Brain pericyte (primary cell): ENCODE measurements at places on chromosomes 2 and 18.

- no peak for DNase-seq
Observed at GRCh38 chr2:191155608-191156071, 4.8 kb upstream of the STAT4 start.

GRCh38 chr2:99414566-99414965 is 75.3 kb downstream of the REV1 start:
- DNase-seq, result no peak

DNA sequence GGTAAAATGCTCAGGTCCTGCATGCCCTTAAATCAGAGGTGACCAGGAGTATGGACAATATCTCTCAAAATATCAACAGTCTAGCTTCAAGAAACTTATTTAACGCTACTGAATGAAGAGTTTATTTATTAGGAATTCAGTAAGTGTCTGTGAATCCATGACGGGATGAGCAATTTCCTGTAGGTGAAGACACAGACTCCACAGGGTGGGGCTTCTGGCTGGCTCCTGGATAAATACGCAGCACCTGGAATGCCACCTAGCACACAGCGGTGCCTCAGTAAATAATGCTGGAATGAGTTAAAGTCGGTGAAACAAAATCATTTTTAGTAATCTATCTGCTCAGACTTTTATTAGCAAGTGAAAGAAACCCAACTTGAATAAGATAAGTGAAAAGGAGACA is 29.4 kb upstream of the MBP start:
- DNase-seq, result no peak

DNA sequence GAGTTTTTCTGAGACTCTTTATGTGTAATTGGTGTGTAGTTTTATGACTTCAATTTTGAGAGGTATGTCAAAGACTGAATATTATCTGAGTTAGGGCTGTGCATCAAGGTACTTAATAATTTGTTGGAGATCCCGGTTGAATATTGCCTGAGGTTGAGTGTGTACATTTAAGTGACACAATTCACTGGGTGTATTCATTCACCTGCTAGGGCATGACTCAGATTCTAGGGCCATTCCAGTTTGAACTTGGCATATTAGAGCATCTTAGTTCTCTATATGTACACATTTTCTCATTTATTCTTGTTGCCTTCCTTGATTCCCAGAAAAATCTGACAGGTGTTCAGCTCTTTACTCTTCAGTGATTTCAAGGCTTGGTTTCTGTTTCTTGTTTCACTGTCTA is 12.5 kb downstream of the MAP4K4 start:
- DNase-seq, result no peak

DNA sequence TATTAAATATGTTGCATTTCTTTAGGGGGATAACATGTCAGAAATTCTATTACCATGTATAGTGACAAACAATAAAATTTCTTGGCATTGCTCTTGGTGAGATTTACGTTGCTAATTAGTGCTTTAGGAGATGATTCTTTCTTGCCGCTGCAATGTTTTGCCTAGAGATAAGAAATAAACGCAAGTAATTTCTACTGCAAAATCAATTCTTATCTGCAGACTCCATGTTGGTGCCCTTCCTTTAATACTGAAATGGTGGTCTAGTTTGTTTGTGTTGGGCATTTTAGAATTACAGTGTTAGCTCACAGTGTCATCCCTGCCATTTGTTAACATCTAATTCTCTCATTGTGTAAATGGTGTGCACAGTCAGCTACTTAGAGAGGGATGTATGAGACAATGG is 34.6 kb downstream of the ASXL3 start:
- DNase-seq, result no peak

DNA sequence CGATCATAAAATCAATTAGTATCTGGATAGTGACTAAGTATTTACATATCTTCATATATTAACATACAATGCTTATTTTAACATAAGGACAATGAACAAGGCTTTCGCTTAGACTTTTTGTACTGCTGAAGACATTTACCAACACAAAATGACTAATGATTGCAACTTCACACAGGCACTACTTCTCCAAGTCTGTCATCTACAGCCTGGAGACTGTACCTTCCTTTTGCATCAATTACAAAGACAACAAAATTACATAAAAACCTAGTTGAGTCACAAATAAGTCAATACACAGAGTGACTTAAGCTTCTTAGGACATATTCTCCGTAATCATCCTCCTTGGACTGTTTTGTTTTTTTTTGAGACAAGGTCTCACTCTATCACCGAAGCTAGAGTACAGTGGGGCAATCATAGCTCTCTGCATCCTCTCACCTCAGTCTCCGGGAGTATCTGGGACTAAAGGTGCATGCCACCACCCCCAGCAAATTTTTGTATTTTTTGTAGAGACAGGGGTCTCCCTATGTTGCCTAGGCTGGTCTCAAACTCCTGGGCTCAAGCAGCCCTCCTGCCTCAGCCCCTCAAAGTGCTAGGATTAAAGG is 15.9 kb downstream of the PUM2 start:
- DNase-seq, result no peak

- no peak for DNase-seq
Observed at GRCh38 chr2:32977228-32977758, 30.5 kb downstream of the LTBP1 start.

DNA sequence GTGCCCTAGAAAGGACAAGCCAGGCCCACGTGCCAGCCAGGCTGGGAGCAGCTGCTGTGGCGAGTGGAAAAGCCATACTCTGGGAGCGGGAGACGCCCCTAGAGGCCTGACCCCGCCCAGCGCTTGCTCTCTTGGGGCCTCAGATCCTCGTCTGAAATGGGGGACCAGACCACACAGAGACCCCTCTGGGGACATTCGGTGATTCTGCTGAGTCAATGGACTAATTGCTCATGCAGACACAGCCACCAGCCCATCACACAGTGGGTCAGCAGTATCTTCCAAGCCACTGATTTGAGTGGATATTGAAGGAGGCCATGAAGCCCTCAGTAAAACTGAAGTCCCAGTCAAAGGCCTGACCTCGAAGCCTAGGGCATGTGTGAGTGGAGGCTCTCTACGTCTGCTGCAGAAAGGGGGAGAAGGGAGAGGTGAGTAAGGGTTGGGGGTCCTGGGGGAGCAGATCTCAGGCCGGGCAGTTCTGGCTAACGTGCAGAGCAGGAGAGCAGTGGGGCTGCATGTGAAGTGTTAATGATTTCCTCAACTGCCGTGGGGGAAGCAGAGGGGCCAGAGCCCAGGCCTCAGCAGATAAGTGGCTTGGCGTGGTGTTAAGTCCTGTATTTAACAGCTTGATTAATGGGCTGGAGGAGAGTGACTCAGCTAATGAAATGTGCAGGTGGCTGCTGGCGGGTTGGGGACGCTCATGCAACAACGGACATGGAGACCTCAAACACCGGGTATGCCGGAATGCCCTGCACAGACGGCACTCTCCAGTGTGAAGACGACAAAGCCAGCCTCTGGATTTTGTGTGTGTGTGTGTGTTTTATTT is 104.4 kb upstream of the TWIST2 start:
- no peak for DNase-seq
